ENCODE measurements at places on chromosomes 6 and 20.

GRCh38 chr6:73452107-73452461 lies at the start of gene CGAS:
Gene CGAS (minus strand): TSS chr6:73452297. CDS start chr6:73452181, 116 bp downstream.
- peak; percentile 65 for DNase-seq

DNA sequence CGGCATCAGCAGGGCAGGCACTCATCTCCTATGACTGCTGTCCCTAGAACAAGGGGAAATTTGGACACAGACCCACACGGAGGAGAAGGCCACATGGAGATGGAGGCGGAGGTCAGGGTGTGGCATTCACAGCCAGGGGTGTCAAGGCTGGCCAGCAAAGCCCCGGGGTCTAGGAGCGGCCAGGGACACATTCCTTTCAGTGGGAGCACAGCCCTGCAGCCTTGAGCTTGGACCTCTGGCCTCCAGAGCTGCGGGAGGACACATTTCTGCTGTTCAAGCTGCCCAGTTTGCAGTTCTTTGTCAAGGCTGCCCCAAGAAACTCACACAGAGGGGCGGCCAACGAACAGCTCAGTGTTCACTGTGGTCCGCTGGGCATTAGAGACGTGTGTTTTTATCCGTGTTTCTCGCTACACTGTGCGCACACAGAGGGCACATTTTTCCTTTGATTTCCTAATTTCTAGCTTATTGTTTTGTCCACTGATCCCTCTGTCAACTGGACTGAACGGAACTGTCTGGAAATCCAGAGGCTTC lies 93.4 kb upstream of the MPC1 start:
- DNase-seq, result no peak

DNA sequence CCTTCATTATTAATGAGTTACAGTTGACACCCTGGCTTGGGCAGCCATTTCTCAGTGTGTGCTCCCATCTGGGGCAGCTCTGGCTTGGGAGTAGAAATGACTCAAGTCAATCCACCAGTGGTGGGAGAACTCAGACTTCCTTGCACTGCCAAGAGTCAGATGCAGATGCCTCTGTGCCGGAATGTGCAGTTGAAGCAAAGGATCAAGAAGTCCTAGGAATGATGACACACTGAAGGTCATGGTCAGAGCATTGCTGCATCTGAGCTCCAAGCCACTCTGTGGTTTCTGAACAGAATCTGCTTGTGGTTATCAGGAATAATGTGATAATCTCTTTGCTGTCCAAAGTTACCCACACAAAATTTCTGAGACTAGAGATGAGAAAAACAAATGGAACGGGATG lies 19.5 kb upstream of the PAX1 start:
- no peak for DNase-seq

DNA sequence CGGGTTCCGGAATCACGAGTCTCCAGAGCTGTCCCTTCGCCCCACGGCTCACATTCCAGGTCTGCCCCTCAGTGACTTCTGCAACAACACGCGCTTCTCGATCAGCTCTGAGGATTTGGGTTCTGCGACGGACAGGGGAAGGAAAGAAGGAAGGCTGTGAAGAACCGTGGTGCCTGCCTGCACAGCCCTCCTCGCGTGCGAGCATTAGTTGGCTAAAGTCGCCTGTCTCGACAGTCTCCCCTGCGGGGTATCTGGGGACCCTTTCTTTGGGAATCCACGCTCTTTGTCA lies 23.1 kb downstream of the VPS52 start:
- DNase-seq, result peak; percentile 27

GRCh38 chr6:63395381-63395780 lies 75.6 kb upstream of the LGSN start:
- no peak for DNase-seq

GRCh38 chr6:79404261-79404660 lies 133.0 kb downstream of the LCA5 start:
- DNase-seq, result no peak

- DNase-seq, result no peak
Measured at GRCh38 chr6:38696345-38696744, 6.6 kb downstream of the GLO1 start.
